ENCODE measurements at places on chromosomes 1 and 21. TPM values are rescaled to one million over a fixed set of nuclear protein-coding genes. Genes with fewer than 3 reads are reported as not detected.
A peak's percentile ranks its signal among the peaks of the same experiment; 100 is the strongest.

DNA sequence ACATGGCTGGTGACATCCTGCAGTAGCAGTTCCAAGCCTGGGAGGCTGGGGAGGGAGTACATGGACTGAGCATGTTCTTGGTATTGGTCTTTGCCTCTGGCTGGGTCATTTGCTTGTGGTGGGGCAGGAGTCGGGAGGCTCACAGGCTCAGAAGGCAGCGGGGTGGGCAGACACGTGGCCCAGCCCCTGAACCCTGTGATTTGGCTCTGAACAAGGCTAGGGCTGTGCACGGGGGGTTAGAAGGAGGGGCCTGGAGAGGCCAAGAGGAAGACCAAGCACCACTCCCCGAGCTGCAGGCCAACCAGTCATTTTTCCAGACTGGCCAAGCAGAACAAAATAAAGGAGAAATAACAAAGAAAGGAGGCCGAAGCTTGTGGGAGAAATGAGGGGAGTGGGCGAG lies 9.7 kb upstream of the PRELP start:
- H3K4me1 ChIP-seq = peaks cover 6% of the 10 kb centered on the region
- H3K4me3 ChIP-seq = no peak overlapping the region
- no peaks in the 10 kb centered on the region for H3K36me3 ChIP-seq
- DNase-seq = no peak
- H3K27me3 ChIP-seq = no peaks in the 10 kb centered on the region
- peak overlapping the region; percentile 81 for H3K27ac ChIP-seq

DNA sequence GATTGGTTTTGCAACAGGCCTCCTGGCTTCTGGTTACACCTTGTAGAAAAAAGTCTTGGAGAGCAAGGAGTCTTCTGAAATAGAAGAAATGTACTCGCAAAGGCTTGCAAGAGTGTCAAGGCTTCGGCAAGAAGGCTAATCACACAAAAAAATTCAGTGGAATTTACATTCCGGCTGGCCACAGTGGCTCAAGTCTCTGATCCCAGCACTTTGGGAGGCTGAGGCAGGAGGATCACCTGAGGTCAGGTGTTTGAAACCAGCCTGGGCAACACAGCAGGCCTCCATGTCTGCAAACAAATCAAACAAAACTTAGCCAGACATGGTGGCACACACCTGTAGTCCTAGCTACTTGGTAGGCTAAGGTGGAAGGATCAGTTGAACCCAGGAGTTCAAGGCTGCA lies 7.7 kb upstream of the DOP1B start:
- H3K4me1 ChIP-seq = peaks cover 13% of the 10 kb centered on the region
- no peak overlapping the region for H3K4me3 ChIP-seq
- H3K36me3 ChIP-seq = peaks cover 5% of the 10 kb centered on the region
- H3K27me3 ChIP-seq = no peaks in the 10 kb centered on the region

The OR2T33 gene
- 3.3 TPM for total RNA-seq

The S100A6 gene
- total RNA-seq = 1,051 TPM

DNA sequence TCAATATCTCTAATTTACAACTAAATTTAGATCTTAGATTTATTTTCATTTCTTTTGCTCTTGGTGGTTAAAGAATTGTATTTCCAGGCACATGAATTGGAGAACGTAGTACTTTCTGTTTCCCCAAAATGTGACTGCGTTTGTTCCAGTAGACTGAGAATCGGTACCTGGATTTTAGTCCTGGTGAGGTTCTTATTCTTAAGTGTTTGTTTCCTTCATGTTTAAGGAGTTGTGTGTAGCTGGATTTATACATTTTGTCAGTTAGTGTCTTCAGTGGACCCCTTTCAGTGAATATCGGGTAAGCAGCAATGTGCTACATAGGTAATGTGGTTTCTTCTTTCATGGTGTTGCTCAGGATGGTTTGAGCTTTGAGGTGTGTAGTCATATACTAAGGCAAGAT lies 6.8 kb downstream of the MIER1 start:
- no peak for DNase-seq
- H3K4me1 ChIP-seq = peaks cover 51% of the 10 kb centered on the region
- H3K27ac ChIP-seq = peak overlapping the region; percentile 98
- no peaks in the 10 kb centered on the region for H3K36me3 ChIP-seq
- H3K4me3 ChIP-seq = no peak overlapping the region

The SRP9 gene
- total RNA-seq = 138 TPM

The SLC45A3 gene
- total RNA-seq = 3.0 TPM

DNA sequence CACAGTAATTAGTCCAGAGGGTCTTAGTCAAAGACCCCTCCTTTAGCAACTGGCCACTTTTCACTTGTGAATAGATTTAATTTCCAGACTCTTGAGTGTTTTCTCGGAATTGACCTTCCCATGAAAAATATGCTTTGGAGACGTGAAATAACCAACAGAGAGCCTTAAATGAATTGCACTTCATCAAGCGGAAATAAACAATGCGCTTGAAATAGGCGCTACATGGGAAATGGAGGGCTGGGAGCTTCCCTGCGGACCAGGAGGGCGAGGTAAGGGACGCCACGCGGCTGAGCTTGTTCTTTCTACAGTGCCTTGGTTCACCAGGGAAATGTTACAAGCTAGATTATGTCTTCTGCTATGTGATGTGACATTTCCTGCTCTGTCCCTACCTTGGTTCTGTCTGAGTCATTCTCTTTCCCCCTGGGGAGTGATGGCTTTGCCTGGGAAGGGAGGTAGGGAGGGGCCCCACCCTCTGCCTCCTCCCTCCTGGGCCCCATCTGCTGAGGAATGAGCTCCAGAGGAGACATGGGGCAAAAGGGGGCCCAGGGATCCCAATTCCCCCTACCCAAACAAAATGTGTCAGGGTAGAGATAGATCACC lies 619.3 kb downstream of the PTPRU start:
- no peak for DNase-seq
- H3K36me3 ChIP-seq = no peaks in the 10 kb centered on the region
- no peaks in the 10 kb centered on the region for H3K27me3 ChIP-seq

GRCh38 chr1:93025572-93025971 lies 53.5 kb upstream of the MTF2 start:
- no peaks in the 10 kb centered on the region for H3K4me1 ChIP-seq
- no peak overlapping the region for H3K4me3 ChIP-seq
- no peak for DNase-seq
- no peak overlapping the region for H3K27ac ChIP-seq
- no peaks in the 10 kb centered on the region for H3K27me3 ChIP-seq
- H3K36me3 ChIP-seq = no peaks in the 10 kb centered on the region

DNA sequence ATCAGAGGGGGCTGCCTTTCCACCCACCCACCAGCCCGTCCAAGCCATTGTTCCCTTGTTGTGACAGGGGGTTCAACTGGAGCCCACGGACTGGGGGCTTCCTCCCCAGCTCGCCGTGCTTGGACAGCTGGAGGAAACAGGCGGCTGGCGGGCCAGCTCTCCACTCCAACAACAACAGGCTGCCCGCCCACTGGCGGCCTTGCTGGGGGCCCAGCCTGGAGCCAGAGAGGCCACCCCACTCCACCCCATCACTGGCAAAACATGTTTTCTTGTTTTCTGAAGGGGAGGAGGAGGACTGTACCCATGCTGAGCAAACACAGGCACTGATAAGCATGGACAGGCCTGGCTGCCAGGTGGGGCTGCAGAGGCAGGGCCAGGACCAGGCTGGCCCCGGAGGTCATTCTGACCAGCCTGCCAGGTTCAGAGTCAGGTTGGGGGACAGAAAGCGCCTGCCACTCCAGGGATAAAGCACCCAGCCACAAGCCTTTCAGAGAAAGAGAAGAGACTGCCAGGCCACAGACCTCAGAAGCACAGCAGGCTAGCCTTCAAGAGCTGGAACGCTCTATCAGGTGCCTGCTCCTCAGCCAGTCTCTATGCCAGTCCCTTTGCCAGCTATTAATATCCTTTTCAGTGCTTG lies 32.8 kb downstream of the GJA4 start:
- no peaks in the 10 kb centered on the region for H3K36me3 ChIP-seq
- H3K27me3 ChIP-seq = no peaks in the 10 kb centered on the region
- H3K4me3 ChIP-seq = no peak overlapping the region
- no peak for DNase-seq

The C1orf21 gene
- 40.1 TPM for total RNA-seq

GRCh38 chr1:235012436-235013210 lies 116.0 kb downstream of the TOMM20 start:
- H3K27me3 ChIP-seq = no peaks in the 10 kb centered on the region
- H3K4me3 ChIP-seq = no peak overlapping the region
- H3K4me1 ChIP-seq = peaks cover 11% of the 10 kb centered on the region
- H3K27ac ChIP-seq = peak overlapping the region; percentile 69
- DNase-seq = no peak

DNA sequence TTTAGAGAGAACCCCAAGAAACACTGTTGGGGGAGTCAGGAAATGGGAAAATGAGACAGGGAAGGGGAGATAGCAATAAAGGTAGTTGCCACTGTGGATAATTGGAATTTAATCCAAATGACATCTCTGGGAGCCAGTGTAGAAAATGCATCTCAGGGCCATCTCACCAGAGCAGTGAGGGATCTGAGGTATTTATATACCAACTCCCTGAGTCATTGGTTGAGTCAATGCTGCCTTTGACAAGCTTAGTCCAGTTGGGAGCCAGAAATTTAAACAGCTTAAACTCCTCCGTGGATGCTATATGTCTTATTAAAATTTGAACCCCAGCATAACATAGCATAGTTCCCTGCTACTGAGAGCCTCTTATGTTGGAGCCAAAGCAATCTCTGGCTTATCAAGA lies 140.3 kb downstream of the SLC30A10 start:
- H3K27me3 ChIP-seq = no peaks in the 10 kb centered on the region
- H3K36me3 ChIP-seq = no peaks in the 10 kb centered on the region
- peaks cover 4% of the 10 kb centered on the region for H3K4me1 ChIP-seq
- DNase-seq = no peak

- no peaks in the 10 kb centered on the region for H3K36me3 ChIP-seq
- no peak for DNase-seq
- H3K27me3 ChIP-seq = no peaks in the 10 kb centered on the region
Measured at GRCh38 chr21:45581322-45581712, 39.1 kb upstream of the SLC19A1 start.

GRCh38 chr1:111990026-111990877 lies 784 bp upstream of the KCND3 start:
- H3K27ac ChIP-seq = peak overlapping the region; percentile 61
- no peaks in the 10 kb centered on the region for H3K36me3 ChIP-seq
- no peaks in the 10 kb centered on the region for H3K27me3 ChIP-seq
- H3K4me3 ChIP-seq = peak overlapping the region; percentile 69
- no peak for DNase-seq

The NHLH1 gene
- 0.33 TPM for total RNA-seq

GRCh38 chr1:216281757-216282156 lies 141.5 kb downstream of the USH2A start:
- no peak for DNase-seq
- no peaks in the 10 kb centered on the region for H3K27me3 ChIP-seq
- H3K36me3 ChIP-seq = no peaks in the 10 kb centered on the region
- H3K27ac ChIP-seq = no peak overlapping the region

DNA sequence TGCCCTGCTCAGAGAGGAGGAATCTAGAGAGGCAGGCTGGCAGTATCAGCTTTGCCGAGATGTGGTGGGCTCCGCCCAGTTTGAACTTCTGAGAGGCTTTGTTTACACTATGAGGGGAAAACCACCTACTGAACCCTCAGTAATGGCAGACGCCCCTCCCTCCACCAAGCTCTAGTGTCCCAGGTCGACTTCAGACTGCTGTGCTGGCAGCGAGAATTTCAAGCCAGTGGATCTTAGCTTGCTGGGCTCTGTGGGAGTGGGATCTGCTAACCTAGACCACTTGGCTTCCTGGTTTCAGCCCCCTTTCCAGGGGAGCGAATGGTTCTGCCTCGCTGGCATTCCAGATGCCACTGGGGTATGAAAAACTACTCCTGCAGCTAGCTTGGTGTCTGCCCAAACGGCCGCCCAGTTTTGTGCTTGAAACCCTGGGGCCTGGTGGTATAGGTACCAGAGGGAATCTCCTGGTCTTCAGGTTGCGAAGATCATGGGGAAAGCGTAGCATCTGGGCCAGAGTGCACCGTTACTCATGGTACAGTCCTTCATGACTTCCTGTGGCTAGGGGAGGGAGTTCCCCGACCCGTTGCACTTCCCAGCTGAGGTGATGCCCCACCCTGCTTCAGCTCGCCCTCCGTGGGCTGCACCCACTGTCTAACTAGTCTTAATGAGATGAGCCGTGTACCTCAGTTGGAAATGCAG lies 43.6 kb downstream of the C21orf91 start:
- H3K4me1 ChIP-seq = peaks cover 11% of the 10 kb centered on the region
- H3K27ac ChIP-seq = no peak overlapping the region
- H3K36me3 ChIP-seq = no peaks in the 10 kb centered on the region
- DNase-seq = peak; percentile 45

- H3K27ac ChIP-seq = peak overlapping the region; percentile 85
- H3K4me1 ChIP-seq = peaks cover 74% of the 10 kb centered on the region
- H3K27me3 ChIP-seq = no peaks in the 10 kb centered on the region
- no peak overlapping the region for H3K4me3 ChIP-seq
Measured at GRCh38 chr1:19466112-19466561, 19.2 kb downstream of the CAPZB start.

The TMEM52 gene
- 3.8 TPM for total RNA-seq

GRCh38 chr21:34110594-34111202 lies 37.3 kb downstream of the MRPS6 start:
- peaks cover 7% of the 10 kb centered on the region for H3K4me1 ChIP-seq
- H3K27me3 ChIP-seq = no peaks in the 10 kb centered on the region
- H3K4me3 ChIP-seq = no peak overlapping the region
- no peaks in the 10 kb centered on the region for H3K36me3 ChIP-seq
- H3K27ac ChIP-seq = no peak overlapping the region

Data from upper lobe of left lung (tissue), 6 donors.